Endothelial cell (in vitro differentiated cells): ENCODE measurements at places on chromosomes 3 and 15.
A peak's percentile ranks its signal among the peaks of the same experiment; 100 is the strongest.

- H3K4me3 ChIP-seq: no peak overlapping the region
- no peak overlapping the region for H3K27ac ChIP-seq
- peaks cover 10% of the 10 kb centered on the region for H3K4me1 ChIP-seq
- DNase-seq: no peak
These were observed 138.8 kb upstream of the PRR20G start for GRCh38 chr3:127426444-127427153.

GRCh38 chr3:149042789-149043386, 43.4 kb downstream of the HLTF start:
- DNase-seq: no peak
- H3K27me3 ChIP-seq: peaks cover 1% of the 10 kb centered on the region
- H3K36me3 ChIP-seq: no peaks in the 10 kb centered on the region
- no peaks in the 10 kb centered on the region for H3K4me1 ChIP-seq
- no peak overlapping the region for H3K27ac ChIP-seq
- no peak overlapping the region for H3K4me3 ChIP-seq

DNA sequence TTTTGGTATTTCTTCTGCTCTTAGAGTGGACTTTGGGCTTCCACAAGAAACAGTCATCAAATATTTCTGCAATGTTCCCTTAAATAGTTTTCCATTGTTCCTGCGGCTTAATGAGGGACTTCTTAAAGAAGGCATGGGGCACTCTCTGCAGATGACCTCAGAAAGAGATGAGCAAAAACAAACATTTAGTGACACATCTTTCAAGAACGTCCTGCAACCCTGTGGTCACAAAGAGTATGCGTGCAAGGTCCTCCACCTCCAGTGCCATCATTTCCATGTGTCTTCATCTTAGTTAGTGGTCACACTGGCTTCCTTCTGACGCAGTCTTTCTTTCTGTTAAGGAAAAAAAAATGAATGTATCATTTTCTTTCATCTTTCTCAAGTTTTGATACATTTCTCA, 56.2 kb downstream of the GREM1 start:
- no peak for DNase-seq
- H3K4me1 ChIP-seq: no peaks in the 10 kb centered on the region
- H3K27me3 ChIP-seq: no peaks in the 10 kb centered on the region

DNA sequence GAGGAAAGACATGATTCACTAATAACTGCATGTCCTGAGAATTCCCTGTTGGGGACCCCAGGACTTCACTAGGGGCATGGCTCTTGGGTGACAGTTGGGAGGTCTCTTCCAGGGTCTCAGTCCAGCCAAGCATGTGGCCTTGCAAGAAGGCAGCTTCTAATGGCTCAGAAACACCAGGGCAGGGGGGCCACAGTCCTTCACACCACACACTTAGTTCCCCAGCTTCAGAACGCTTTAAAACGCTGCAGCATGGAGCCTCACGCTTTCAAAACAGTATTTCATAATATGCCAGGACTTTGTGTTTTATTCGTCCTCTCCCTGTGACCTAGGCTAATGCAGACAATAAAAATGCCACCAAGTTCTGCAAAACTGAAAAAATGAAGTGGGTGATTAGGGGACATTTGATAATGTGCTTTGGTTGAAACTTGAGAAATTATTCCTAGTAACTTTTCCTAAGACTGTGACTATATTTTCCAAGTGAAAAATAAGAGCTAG, 48.4 kb upstream of the LIMD1 start:
- peaks cover 83% of the 10 kb centered on the region for H3K4me1 ChIP-seq
- no peak for DNase-seq
- H3K27ac ChIP-seq: peak overlapping the region; percentile 48
- no peak overlapping the region for H3K4me3 ChIP-seq
- peaks cover 7% of the 10 kb centered on the region for H3K36me3 ChIP-seq

- H3K36me3 ChIP-seq: no peaks in the 10 kb centered on the region
- H3K27ac ChIP-seq: peak overlapping the region; percentile 38
- H3K4me3 ChIP-seq: no peak overlapping the region
- DNase-seq: no peak
These were observed 395.4 kb upstream of the ADAMTS9 start for GRCh38 chr3:65083240-65083639.
